ENCODE measurements at places on chromosomes 1 and 21. TPM values are rescaled to one million over a fixed set of nuclear protein-coding genes. Genes with fewer than 3 reads are reported as not detected.

VHLL gene
- 1.7 TPM for total RNA-seq

EVA1B gene
- total RNA-seq = 19.4 TPM

ARHGEF10L gene
- total RNA-seq = 20.3 TPM

TAS1R1 gene
- total RNA-seq = 5.3 TPM

OR14K1 gene
- total RNA-seq = 2.8 TPM

GJB3 gene
- 0.55 TPM for total RNA-seq

RGSL1 gene
- 12.6 TPM for total RNA-seq

OR2T29 gene
- not detected for total RNA-seq

RAP1GAP gene
- 8.4 TPM for total RNA-seq

ARHGAP30 gene
- total RNA-seq = 1.6 TPM

ZSWIM5 gene
- 19.5 TPM for total RNA-seq

HSPB7 gene
- total RNA-seq = 9.0 TPM

ASCL5 gene
- not detected for total RNA-seq

SCMH1 gene
- total RNA-seq = 79.7 TPM

HRNR gene
- 0.06 TPM for total RNA-seq

GBP3 gene
- total RNA-seq = 11.2 TPM

Measured in testis (tissue), 5 donors.